Iris pigment epithelial cell (primary cell): ENCODE measurements at places on chromosomes 5 and 9.

DNA sequence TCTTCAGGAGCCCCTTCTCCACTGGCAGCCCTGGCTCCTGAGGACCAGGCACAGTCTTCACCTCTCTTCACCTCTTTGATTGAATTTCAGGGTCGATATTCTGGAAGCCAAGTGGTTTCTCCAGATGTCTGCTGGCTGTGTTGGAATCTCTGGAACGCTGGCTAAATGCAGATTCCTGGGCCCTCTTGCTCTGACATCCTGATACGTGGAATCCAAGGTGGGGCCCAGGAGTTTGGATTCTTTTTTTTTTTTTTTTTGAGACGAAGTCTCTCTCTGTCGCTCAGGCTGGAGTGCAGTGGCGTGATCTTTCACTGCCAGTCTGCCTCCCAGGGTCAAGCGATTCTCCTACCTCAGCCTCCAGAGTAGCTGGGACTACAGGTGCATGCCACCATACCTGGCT is 26.8 kb upstream of the IER5L start:
- DNase-seq, result no peak

DNA sequence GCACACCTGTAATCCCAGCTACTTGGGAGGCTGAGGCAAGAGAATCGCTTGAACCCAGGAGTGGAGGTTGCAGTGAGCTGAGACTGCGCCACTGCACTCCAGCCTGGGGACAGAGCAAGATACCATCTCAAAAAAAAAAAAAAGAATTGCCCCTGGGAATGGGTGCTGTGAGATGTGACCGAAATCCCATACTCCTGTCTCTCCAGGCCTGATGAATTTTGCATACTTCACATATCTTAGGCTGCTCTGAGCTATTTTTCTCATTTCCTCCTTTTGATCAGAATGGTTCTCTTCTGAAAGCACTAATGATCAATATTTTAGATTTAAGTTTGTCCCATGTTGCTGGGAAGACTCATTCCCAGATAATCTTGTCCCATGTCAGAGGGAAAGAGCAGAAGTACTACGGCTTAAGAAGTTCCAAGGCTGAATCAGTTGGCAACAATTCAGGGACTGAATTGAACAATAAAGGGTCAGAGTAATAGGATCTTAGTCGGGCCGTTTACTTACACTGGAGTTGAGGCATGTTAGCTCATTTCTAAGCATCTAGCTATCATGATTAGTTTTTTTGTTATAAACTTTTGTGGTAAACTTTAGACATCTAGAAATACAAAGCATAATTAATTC is 44.2 kb upstream of the TENT2 start:
- peak; percentile 27 for DNase-seq

DNA sequence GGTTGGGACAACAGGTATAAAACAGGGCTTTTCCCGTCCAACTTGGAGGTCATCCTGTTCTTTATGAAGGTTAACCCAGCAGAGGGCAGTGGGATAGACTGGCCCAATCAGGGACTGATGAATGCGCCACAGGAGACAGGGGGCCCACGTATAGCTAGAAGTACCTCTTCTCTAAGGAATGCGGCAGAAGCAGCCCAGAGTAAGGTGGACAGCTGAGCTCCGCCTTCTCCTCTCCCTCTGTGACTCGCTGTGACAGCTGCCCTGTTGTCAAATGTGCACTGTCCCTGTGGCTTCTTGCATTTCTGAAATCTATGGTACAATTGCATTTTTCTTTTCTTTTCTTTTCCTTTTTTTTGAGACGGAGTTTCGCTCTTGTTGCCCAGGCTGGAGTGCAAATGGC is 306.6 kb downstream of the FBXL7 start:
- no peak for DNase-seq

DNA sequence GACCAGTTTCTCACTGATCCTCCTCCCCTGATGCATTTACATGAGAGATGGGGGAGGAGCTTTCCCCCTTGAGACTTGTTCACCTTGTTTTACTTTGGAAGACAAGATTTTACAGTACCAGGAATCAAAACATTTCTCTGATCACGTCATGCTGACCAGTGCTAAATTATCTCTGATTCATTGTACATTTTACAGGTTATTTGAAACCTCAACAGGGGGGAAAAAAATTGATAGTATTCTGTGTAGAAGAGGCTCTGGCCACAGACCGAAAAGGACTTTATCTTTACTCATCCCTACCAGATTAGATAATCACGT is 133.9 kb downstream of the GRIA1 start:
- no peak for DNase-seq
